ENCODE measurements at places on chromosomes 5 and 9.

GRCh38 chr5:57817924-57818323, 335.3 kb upstream of the ACTBL2 start:
- peak; percentile 50 for DNase-seq

DNA sequence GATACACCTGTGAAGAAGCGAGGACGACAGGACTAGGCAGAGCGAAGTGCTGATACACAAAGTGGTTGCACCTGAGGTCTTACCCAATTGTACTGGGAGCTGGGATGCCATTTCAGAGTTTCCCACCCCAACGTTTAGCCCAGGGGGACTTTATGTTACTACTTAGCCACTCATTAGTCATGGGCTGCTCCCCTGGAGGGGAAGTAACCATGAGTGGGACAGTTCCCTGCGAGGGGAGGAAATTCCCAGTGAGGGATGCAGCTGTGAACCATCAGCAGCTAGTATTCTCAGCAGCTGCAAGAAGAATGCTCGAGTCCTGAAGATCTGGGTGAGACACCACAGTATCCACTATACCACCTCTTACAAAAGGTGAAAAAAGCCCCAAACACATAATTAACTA, 93.7 kb upstream of the ACTBL2 start:
- no peak for DNase-seq

DNA sequence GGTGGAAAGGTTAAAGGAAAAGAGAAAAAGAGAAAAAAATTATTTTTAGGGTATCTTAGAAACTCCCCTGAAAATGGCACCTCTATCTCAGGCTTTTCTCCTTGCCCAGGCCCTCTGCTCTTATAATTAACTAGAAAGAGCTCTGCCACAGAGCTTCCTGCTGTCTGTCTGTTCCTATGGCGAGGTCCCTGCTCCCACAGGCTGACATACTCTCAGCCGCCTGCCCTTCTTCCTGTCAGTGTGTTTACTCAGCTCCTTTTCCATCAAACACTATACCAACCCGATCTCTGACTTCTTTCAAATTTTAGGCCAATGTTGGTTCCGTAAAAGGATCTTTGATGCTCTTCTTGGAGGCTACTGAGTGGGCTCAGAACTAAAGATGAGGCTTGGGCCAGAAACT, 482.6 kb downstream of the DMAC1 start:
- DNase-seq: no peak

DNA sequence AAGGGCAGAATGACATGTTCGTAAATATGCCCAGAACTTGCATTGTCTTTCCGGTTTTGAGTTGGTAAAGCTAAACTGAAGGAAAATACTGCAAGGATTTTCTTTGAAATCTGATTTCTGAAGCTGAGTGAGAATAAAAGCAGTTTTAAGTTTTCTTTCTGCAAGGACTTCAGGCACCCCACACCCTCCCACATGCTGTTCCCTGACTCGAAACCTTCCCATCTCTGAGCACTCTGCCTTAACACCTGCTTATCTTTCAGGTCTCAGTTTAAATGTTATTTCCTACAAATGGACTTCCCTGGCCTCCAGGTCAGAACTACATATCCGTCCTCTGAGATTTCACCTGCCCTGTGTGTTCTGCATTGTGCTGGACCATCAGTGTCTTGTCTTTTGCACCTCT, 93.8 kb downstream of the KLHL3 start:
- DNase-seq: no peak

GRCh38 chr5:133818031-133818431, 150.4 kb downstream of the C5orf15 start:
- peak; percentile 7 for DNase-seq

GRCh38 chr9:135865531-135865930, 41.8 kb downstream of the CAMSAP1 start:
- DNase-seq: no peak

- DNase-seq: no peak
Observed at GRCh38 chr5:148209151-148209770, 6.4 kb downstream of the SPINK6 start.

DNA sequence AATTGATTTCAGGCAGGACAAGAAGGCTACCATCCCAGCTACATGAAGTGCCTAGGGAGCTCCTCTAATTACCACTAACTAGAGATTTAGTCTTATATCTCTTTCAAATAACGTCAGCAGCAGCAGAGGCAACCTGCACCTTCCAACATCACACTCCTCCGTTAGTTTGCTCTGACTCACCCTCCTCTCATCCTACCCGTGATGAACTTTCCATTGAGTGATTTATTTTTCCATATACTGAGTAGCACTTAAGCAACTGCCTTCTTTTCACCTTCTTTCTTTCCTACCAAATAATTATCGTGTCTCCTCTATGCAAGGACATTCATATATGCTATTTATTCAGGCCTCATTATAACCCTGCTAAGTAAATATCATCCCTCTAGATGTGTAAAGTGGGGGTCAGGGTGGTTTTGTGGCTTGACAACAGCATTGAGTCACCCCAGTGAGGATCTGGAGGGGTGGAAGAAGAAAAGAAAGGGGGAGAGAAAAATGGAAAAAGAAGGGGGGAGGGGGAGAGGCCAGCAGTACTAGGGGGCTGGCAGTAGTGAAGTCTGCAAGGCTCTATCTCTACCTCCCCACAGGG, 64.6 kb upstream of the CAST start:
- peak; percentile 29 for DNase-seq

GRCh38 chr5:104172976-104173375, 610.4 kb upstream of the NUDT12 start:
- no peak for DNase-seq

GRCh38 chr9:69582018-69582417, 90.2 kb downstream of the APBA1 start:
- no peak for DNase-seq

- DNase-seq: no peak
Observed at GRCh38 chr5:163619273-163619934, 114.0 kb downstream of the MAT2B start.

DNA sequence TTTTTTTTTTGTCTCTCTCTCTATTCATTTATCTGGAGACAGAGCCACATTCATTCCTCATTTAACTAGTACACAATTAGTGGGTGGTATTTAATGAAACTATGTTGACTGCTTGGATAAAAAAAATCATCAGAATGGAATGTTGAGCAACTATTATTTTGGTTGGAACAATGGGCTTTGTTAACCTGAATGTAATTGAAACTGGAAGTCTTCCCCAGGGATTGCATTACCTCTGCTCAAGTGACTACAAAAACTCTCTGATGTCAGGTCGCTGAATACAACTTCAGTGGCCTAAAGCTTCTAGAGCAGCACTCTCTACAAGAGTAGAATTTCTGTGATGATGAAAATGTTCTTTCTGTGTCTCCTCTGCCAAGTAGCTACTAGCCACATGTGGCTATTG, 295.8 kb downstream of the DEPDC1B start:
- no peak for DNase-seq

Measured in LHCN-M2 (cell line).